NCI-H460 (cell line): ENCODE measurements at places on chromosomes 6 and 20.

GRCh38 chr20:40562031-40562430, 127.0 kb downstream of the MAFB start:
- no peak for DNase-seq

GRCh38 chr6:74356391-74356790, 660.4 kb downstream of the CD109 start:
- no peak for DNase-seq

- no peak for DNase-seq
These were observed 17.8 kb upstream of the CST9L start for GRCh38 chr20:23585808-23586734.

DNA sequence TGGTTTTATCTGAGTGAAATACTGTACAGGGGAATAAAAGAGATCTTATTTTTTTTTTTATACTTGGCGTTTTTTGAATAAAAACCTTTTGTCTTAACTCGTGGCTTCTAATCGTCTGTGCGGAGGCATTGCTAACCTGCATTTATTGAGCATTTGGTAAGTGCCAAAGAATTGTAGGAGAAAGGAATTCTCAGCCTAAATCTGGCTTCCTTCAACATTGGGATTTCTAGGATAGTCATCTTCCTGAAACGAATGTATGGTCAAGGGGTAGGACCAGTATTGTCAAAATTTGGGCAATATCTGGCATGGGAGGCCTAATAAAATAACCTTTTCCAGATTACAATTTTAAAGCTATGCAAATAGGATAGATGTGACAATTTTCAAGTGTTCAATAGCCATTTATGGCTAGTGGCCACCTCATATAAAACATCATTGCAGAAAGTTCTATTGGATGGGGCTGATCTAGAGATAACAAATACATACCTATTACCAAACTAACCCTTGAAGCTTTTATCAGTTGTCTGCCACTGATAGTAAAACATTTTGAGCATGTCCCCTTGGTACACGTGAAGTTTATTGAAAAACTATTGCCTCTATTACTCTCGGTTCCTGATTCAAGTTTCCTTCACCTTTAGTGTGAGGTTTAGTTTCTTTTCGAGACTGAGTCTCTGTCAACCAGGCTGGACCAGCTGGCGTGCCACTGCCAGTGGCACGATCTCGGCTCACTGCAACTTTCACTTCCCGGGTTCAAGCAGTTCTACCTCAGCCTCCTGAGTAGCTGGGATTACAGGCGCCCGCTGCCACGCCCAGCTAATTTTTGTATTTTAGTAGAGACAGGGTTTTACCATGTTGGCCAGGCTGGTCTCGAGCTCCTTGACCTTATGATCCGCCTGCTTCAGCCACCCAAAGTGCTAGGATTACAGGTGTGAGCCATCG, 5.6 kb downstream of the PIM1 start:
- DNase-seq: no peak

DNA sequence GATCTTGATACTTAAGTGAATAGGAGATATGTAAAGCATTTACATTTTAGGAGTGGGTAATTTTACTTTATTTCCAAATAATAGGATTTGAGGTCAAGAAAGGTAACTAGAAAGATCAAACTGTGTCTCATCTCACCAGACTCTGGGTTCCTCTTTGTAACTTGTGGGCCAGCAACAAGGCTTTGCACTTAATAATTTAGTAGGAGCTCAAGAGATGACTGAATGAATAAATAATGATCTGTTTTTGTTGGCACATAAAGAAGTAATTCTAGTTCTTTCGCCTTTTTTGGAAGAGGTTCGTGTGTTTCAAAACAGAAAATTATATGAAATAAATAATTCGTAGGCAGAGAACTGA, 67.4 kb upstream of the FABP7 start:
- DNase-seq: no peak

DNA sequence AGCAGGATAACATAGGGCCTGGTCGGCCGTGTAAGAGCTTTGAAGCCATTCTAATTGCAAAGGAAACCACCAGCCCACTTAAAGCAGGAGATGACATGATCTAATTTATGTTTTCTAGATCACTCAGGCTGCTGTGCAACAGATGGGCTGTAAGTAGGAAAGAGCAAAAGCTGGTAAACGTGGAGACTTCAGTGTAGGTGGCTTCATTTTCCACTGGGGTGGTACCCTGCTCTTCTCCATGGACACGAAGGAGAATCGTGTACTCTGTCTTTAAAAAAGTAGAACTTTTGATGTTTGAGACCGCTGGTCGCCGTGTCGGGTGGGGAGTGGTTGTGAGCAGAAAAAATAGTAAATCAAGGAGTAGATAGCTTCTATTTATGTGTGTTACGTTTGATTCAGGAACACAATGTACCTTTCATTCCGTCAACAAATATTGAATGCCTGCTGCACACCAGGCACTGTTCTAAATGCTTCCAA, 6.4 kb downstream of the CASS4 start:
- no peak for DNase-seq

DNA sequence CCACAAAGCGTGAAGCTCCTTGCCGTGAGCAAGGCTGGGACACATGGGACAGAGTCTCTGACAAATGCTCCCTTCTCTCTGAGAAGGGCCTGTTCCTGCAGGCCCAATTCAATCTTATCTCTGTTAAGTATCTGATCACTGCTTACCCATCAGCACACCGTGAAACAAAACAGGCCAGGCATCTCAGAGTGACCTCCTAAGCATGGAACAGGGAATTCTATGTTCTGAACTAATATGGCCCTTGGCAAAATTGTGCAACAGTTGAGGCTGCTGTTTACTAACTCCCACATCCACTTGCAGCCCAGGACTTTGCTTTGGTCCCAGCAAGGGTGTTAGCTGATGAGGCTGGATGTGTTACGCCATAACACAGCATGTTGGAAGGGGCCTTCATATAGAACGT, 79.2 kb downstream of the GCLC start:
- no peak for DNase-seq

GRCh38 chr6:126170433-126170832, 169.5 kb upstream of the CENPW start:
- DNase-seq: no peak

- no peak for DNase-seq
These were observed 77.8 kb upstream of the CCN6 start for GRCh38 chr6:111976139-111976538.

DNA sequence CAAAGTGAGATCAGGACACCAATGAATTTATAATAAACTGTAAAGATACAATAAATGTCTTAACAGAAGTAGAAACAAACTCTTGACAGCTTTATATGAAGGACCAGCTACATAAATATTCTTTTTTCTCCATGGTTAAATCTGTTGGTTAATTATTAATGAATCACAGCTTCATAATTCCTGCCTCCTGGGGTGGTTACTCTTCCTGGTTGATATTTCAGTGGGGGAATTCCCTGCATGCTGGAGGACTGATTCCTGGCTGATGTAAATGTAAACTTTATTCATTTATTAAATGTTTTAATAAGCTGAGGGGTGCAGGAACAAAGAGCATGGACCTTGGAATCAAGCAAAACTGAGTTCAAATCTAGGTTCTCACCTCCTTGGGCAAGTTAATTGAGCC, 16.2 kb upstream of the RCAN2 start:
- no peak for DNase-seq

GRCh38 chr20:48034751-48035150, 249.5 kb upstream of the SULF2 start:
- DNase-seq: no peak

DNA sequence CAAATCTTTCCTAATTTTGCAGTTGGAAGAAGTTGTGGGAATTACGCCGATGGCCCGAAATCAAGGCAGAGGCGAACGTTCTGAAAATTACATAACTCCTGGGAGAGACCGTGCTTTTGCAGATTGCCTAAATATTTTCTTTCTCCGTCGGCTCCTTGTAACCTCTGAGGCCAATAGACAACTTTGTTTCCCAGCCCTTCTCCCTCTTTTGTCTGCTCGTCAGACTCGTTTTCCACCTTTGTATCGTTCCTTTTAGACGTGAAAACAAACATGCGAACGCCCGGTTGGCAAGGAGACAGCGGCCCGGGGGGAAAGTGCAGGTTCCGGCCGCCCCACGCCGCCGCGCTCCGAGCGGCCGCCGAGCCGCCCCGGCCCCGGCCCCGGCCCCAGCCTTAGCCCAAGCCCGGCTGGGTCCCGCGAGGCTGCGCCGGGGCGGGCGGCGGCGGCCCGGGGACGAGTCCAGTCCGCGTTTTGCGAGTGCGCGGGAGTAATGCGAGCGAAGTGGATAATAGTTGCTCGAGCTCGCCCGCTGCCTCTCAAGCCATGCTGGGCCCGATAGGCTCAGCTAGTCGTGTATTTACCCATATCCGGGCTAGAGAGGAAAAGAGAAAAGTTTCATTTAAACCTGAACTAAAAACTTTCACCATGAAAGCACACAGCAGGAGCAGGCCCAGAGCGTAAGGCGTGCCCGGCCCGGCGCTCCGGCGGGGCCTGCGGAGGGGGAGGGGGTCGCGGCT, at the start of gene ARID1B:
Gene ARID1B (plus strand): TSS at position 539 of the 737 bp plus-strand sequence. CDS start 303 bp downstream, outside the sequence.
- DNase-seq: peak; percentile 54

DNA sequence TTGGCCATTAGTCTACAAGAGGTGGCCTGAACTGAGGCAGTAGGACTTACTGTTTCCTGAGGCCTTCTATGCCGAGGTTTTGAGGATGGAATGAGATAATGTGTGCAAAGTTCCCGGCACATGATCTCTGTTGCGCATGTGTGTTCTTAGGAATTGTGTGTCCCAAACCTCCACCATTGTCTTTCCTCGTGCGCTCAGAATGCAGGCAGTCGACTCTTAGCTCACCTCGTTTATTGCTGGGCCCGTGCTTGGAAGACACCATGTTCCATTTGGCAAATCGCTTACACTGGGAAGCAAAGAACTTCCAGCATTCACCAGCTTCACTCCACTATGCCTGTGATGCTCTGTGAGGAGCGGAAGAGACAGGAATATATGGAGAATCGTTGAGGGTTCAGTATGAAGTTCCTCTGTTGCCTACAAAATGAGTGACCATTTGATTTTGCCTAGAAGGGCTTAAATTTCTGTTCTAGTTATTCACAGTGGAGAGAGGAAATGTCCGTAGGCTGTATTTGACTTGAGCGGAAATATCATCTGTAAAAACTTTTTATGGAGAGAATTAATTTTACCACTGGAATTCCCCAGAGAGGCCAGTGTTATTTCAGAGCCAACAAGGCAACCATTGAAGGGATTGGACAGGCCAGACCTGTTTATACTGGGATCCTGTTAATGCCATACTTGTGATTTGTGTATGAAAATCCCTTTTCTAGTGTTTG, 75.7 kb upstream of the CLDN20 start:
- no peak for DNase-seq

DNA sequence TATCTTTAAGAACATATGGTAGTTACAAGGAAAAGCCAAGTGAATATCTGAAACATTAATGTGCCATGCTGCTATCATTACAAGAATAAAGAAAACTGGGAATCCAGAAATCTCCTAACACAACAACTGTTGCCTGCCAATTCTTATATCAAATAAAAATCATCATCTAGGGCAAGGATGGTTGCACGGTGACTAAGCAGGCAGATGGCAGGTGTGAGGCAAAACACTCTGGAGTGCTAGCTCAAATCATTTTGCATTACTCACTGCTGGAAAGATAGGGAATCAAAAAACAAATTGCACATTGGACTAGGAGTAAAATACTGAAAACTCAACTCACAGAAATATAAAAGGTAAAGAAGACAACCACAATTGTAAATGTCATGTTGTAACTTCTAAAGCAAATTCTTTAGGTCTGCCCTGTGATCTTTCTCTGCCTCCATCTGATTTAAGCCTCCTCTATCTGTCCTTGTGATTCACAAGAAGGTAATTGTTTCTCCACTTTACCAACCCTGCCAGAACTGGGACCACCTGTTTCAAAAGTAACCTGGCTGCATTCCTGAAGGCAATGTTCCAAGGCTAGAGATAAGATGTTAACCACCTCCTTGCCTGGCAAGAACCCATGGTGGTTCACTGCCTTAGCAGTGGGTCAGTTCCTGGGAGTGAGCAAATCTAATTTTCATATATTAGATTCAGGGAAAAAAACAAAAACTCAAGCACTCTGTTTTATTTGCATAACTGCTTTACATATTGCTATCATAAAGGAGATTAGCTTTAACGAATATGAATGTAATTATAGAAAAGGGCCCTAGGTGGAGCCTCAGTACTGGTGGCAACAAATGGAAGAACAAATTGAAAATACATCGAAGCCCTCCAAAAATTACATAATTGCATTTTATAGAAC, 33.1 kb upstream of the LCA5 start:
- no peak for DNase-seq
